ENCODE measurements at places on chromosomes 5 and 9. TPM values are rescaled to one million over a fixed set of nuclear protein-coding genes. Genes with fewer than 3 reads are reported as not detected.

The ADGRV1 gene
- 12.6 TPM for polyA plus RNA-seq

The CER1 gene
- 0.98 TPM for polyA plus RNA-seq

- no peak for DNase-seq
Observed at GRCh38 chr5:142292808-142293207, 32.0 kb downstream of the SPRY4 start.

DNA sequence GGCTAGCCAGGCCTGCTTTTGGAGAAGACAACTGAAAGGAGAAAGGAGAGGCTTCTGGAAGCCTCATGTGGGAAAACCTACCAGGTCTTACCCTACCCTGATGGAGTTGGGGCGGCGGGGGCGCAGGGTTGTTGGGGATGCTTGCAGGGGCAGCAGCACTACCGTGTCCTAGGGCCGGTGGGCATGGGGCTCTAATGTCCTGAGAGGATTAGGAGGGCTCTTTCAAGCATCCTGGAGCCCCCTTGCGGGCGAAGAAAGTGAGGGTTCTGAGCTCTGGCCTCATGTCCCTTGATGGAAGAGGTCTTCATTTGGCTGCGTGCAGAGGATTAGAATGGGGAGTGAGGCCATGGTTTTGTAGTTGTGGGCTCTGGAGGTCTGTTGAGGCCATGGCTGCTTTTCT is 86.9 kb upstream of the PITX1 start:
- DNase-seq, result no peak

DNA sequence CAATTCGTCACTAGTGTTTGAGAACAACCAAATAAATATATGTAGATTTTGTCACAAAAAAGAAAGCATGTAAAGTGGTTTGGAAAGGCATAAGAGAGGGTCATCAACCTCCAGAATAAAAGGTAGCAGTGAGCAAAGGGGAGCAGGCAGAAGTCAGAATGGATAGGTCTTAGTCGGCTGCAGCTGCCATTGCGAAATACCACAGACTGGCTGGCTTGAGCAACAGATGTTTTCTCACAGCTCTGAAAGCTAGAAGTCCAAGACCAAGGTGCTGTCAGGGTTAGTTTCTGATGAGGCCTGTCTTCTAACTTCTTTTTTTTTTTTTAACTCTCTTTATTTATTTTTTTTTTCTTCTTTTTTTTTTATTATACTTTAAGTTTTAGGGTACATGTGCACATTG is 208.1 kb upstream of the PIK3R1 start:
- DNase-seq, result no peak

- DNase-seq, result no peak
Observed at GRCh38 chr9:129610213-129610472, 10.8 kb downstream of the C9orf50 start.

DNA sequence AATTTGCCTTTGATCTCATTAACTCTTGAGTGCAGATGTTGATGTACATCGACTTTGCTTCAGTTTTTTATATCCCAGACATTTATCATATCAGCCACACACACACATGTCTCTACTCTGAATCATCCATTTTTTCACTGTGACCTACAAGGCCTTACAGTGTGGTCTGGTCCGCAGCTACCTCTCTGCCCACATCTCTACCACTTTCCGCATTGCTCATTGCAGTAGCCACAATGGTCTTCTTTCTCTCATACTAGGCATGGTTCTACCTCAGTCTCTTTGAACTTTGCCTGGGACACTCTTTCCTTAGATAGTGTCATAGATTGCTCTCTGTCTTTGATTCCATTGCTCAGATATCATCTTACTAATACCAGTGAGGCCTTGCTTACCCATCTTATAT is 87.9 kb upstream of the FSD1L start:
- no peak for DNase-seq
